Stimulated activated CD8-positive, alpha-beta memory T cell treated with anti-CD3 and anti-CD28 coated beads, Interleukin-15, amount 100 ng/mL, for 24 hours (primary cell): ENCODE measurements at places on chromosomes 4 and X.

GRCh38 chr4:142155347-142155746 is 519.0 kb downstream of the IL15 start:
- DNase-seq, result no peak

DNA sequence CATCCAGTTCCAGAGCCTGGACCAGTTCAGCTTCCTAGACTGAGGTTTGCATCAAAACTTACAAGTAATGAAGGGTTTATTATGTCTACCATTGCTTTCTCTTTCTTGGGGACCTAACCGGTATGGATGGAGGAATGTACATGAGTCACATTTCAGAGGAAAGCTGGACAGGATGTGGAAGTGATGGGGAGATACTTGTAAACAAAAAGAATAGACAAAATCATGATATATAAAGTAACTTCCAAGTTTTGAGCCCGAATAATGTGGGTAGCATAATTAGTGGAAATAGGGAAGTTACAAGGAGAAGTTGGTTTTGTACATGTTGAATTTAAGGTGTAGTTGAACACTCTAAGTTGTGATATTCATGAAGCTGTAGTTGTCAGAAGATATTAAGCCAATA is 15.0 kb downstream of the FNIP2 start:
- DNase-seq, result no peak

DNA sequence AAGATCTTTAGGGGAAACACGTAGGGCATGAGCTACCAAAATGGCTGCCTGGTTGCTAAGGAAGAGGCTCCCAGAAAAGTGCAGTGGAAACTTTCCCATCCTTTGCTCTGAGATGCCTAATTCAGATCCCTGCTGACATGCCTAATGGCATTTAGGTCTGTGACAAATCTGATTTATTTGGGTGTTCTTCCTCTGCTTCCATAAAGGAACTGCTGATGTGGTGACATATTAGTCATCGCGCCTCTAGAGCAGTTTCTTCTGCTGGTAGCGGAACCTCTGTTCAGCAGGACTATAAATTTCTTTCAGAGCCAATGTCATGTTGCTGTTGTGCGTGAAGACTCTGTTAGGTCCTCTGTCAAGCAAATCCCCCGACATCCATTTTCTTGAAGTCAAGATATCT is 310.0 kb downstream of the PDHA2 start:
- no peak for DNase-seq

GRCh38 chr4:186016796-186017195 is 52.2 kb upstream of the TLR3 start:
- no peak for DNase-seq

DNA sequence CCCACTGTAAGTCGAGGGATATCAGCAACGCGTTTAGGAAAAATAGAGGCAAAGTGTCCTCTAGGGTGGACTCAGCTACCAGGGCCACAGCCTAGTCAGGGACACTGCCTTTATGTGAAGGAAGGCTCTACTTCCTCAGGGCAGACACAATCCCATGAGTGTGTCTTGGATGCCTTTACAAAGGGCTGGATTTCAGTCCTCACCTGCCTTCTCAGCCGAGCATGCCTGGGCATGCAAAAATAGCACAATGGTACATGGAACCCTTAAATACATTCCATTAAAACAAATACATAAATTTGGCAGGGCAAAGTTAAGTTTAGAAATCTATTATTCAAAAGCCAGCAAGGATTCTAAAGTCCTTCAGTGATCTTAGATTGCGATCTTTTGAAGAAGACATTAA is 51.1 kb downstream of the DMD start:
- no peak for DNase-seq

DNA sequence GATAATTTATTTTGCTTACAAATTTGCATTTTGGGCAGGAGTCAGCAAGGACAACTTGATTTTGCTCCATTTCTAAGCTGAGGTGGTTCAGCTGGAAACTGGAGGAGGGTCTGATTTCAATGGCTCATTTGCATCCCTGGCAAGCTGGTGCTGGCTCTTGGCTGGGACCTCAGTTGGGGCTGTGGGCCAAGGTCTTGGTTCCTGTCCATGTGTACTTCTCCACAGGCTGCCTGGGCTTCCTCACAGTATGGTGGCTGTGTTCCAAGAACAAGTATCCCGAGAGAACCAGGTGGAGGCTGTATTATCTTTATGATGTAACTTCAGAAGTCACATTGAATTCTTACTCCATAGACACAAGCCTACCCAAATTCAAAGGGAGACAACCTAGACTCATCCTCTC is 77.0 kb upstream of the STX18 start:
- DNase-seq, result no peak

DNA sequence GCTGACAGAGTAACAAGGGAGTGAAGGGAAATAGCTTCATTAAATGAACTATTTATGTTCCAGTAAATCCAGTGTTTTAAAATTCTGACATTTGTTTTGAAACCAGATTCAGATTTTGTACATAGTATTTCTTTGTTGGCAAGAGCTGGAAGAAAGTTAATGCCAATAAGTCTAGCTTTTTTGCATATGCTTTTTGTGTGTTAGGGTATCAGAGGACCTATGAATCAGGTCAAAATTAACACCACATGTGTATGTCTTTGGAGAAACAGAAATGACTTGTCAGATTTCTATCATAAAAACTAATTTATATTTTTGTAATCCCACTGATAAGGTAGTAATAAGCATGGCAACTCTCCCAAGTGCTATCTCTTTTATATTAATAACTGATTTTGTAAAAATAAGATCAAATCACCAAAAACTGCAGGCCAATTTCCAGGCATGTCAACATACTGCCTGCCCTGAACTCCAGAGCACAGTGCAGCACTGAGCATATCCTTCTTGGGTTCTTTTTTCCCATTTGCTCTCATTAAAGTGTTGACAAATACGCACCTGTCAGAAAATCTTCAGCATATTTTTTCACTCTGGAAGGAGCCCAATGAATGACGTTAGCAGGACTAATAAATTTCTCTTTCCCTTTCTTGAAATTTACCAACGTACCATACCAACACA is 65.5 kb downstream of the SH3RF1 start:
- DNase-seq, result no peak

- no peak for DNase-seq
Observed at GRCh38 chrX:369563-370101, 17.1 kb downstream of the PPP2R3B start.

DNA sequence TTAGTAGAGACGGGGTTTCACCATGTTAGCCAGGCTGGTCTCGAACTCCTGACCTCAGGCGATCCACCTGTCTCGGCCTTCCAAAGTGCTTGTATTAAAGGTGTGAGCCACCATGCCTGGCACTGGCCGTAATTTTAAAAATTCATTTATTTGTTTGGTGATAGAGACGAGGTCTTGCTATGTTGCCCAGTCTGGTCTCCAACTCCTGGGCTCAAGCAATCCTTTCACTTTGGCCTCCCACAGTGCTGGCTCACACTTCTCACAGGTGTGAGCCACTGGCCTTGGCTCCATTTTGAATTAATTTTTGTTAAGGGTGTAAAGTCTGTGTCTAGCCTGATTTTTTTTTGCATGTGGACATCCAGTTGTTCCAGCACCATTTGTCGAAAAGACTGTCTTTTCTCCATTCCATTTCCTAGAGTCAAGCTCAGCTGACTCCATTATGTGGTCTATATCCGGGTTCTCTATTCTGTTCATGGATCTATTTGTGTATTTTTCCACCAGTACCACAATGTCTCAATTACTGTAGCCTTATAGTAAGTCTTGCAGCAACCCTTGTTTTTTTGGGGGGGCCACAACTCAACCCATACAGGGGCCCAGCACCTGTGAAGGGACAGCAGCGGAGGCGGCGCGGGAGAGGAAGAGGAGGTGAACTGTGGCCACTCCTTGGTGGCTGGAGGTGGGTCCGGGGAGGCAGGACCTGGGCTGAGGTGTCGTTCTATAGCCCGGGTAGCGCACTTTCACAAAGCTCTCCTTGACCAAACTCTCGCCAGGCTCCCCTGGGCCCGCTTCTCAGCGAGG is 1.5 kb upstream of the NSD2 start:
- no peak for DNase-seq

DNA sequence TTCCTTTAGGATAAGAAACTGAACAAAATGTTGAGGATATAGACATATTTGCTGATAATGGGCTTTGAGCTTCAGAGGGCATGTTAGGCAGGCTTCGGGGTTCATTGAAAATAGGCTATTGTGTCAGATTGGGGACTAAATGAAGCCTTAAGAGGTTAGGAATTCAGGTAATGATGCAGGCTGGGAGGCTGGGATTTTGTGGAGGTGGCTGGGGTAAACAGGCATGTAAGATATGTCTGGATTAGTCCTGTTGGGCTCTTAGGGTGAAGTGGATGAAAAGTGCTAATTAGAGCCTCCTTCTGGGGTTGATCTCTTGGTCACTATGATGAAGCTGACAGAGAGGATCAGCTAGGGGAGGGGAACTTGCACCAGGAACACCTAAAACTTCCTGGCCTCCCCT is 80.2 kb upstream of the ESX1 start:
- no peak for DNase-seq

- DNase-seq, result no peak
Observed at GRCh38 chrX:118350706-118351105, 4.8 kb downstream of the WDR44 start.

GRCh38 chr4:142314247-142314646 is 531.9 kb downstream of the INPP4B start:
- no peak for DNase-seq

DNA sequence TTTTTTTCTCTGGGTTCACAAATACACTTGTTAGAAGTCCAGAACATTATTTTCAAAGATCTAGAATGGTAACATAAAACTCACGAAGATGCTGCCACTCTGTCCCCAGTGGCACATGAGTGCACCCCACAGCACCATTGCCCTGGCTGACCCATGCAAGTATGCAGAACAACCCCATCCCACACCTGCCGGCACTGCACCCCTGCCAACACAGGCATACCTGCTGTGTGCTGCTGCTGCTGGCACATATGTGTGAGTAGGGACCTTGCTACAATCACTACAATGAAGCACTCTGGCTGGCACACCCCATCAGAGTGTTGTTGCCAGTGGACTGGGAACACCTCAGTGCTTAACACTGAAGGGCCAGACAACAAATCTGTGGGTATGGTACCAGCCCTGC is 66.9 kb downstream of the CISD2 start:
- no peak for DNase-seq

GRCh38 chr4:5747738-5748375 is 36.9 kb downstream of the EVC start:
- DNase-seq, result no peak

GRCh38 chr4:99403380-99404184 is 31.6 kb downstream of the ADH7 start:
- no peak for DNase-seq

DNA sequence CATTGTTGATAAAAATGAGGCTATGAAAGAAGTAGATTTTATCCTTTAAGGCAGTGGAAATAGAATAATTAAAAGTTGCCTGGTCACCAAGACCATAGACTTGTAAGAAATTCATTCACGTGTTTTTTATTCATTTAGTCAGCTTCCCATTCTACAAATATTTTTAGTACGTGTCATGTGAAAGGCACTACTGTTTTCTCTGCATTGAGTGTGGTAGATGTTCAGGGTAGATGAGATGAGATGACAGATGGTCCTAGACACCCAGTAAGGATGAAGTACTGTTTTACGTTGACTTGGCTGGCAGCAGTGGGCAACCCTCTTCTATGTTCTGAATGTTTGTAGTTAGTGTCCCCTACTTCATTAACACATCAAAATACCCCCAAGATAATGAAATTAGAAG is 228.1 kb downstream of the ARHGAP24 start:
- DNase-seq, result no peak

- DNase-seq, result no peak
Observed at GRCh38 chrX:19769467-19769866, 117.9 kb downstream of the SH3KBP1 start.

- no peak for DNase-seq
Observed at GRCh38 chr4:54228961-54229501, at the start of gene PDGFRA. Gene PDGFRA (plus strand): TSS chr4:54229293. CDS start chr4:54258769, 29,476 bp downstream.

DNA sequence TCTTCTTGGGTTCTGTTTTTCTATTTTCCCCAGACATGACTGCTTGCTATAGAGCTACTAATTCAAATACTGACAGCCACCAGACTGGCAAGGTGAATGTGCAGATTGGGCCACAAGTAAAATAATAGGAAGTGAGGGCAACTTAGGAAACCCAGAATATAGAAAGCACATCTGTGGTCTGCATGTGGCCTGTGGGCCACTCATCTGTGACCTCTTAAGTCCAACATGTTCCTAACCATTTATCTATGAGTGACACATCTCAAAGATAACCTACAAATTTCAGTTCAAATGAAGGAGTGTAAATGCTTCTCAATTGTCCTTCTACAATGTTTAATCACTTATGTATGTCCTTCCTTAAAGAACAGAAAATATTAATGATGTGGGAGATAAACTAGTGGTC is 128.9 kb downstream of the REELD1 start:
- DNase-seq, result no peak

DNA sequence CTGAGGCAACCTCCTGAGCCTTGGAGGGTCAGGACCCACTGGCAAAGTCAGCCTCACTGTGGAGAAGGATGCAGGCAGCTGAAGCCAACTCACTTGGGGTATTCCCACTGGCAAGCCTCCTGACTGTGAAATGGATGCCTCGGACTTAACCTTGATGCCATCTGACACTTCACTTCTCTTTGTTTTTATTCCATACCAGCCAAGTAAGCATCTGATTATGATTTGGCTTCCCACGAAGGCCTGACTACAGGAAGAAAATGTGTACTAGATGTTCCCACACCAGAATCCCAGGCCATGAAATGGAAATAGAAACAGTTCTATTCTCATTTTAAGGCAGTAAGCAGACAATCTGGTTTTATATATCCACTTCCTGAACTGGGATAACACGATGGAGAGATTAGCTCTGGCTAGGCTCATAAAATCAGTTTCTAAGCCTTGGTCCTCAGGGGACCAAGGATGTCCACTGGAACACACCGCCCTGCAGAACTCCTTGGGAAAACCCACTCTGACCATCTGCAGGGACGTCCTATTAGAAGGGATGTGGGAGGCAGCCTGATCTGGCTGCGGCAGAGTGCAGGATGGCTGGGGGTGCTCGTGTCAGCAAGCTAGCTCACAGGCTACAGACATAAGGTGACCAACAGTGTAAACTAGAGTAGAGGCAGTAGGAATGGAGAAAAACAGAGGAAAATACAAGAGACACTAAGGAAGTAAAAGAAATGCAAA is 89.3 kb downstream of the TSPAN5 start:
- DNase-seq, result no peak

DNA sequence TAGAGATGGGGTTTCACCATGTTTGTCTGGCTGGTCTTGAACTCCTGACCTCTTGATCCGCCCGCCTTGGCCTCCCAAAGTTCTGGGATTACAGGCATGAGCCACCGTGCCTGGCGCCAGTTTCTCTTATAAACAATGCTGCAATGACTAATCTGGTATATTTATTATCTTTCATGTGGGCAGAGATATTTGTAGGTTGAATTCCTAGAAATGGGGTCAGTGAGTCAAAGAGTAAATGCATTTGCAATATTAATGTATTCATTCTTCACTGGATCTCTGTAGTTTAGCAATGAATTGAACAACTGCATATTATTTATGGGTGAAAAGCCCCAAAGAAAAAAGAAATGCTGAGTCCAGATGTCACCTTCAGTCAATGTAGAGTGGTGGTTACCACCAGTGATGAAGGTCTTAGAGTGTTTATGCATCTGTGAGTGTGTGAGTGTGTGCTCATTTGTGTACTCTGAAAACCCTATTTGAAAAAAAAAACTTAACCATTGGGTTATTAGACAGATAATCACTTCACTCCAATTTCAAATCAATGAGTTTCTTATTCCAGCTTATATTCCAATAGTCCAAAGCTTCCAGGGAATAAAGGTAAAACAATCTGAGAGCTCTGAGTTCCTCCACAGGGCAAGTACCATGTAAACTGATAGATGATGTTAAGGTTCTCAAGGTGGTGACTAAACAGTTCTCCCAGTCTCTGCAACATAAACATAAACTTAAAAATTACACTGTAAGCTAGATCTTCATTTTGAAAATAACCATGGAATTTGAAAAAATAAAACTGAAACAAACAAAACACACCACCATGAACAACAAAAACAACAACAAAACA is 22.6 kb upstream of the CD38 start:
- DNase-seq, result no peak
